Mesothelial cell of epicardium (in vitro differentiated cells): ENCODE measurements at places on chromosomes 6 and 20.

GRCh38 chr6:102759415-102759814 is 1365.9 kb downstream of the GRIK2 start:
- DNase-seq: no peak

DNA sequence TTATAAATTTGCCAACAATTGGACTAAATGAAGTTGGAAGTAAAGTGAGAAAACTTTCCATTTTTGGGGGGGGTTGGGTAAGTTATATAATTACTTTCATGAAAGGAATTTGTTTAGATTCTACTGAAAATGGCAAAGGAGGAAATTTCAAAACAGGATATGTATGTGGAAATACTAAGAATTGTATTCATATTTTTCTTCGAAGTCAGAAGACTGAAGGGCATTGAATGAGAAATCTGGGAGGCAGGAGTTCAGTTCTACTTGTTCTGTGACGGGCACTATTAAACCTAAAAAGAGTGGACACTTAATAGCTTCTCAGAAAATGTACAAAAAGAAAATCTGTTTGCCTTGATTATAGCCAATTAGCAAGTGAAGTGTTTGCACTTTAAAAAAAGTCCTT is 114.7 kb downstream of the PRIM2 start:
- DNase-seq: no peak

DNA sequence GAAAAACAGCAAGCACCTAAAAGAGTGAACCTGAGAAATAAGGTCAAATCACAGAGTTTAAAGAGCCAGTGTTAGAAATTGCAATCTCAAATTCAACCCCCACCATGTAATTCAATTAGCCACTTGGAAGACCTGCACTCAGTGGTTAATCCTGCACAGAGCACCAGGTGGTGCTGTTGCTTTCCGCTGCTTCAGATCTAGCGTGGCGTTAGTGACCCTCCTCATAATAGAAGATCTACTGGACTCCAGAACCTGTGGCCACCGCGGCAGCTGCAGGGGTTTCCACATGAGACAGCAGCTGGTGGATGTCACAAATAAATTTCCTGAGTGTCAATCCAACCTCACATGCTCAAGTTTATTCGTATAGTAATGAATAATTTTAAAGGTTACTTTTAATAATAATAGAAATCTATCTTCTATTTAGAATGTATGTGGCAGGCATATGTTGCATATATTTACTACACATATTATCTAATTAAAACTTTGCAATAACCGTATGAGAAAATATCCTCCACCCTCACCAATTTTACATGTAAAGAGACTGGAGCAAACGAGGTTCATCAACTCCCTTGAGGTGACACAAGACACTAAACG is 84.4 kb downstream of the SYNE1 start:
- DNase-seq: peak; percentile 34

DNA sequence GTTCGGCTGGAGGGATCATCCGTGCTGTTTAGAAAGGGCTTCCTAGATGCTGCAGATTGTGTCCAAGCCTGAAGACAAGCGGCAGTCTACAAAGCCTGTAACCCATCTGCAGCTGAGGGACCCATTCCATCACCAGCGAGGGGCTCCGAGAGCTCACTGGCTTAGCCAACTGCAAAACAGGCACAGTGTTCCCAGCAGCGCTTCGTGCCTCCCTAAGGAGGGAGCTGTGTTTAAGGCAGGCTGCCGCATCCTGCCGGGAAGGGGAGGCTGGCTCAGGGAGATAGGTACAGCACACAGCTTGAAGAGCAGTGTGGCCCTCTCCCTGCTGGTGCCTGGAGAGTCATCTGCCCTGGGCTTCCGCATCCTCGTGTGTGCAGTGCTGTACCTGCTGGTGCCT is 32.4 kb downstream of the DUSP22 start:
- no peak for DNase-seq

- no peak for DNase-seq
Observed at GRCh38 chr6:145075425-145075824, 659.9 kb downstream of the EPM2A start.
